Neural progenitor cell (in vitro differentiated cells): ENCODE measurements at places on chromosomes 2 and 18. TPM values are rescaled to one million over a fixed set of nuclear protein-coding genes. Genes with fewer than 3 reads are reported as not detected.

GRCh38 chr18:56542476-56542875 is 95.9 kb downstream of the TXNL1 start:
- DNase-seq: no peak

DNA sequence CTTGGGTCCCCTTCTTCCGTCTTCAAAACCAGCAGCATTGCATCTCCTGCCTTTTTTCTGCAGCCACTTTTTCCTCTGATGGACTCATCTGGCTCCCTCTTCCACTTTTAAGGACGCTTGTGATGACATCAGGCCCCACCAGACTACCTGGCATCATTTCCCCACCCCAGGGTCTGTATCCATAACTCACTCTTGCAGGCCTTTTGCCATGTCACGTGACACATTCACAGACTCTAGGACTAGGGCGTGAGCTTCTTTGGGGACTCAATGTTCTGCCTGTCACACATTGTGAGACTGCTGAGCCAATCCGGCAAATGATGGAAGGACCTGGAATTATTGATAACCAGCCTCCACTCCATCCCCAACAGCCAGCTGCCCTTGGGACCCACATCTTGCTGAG is 23.6 kb downstream of the NPPC start:
- no peak for DNase-seq

GRCh38 chr2:211944572-211944971 is 594.0 kb downstream of the ERBB4 start:
- no peak for DNase-seq

GRCh38 chr2:151260573-151261230 is 961 bp downstream of the RBM43 start:
- no peak for DNase-seq

GRCh38 chr2:70967189-70967588 is 11.2 kb upstream of the ANKRD53 start:
- DNase-seq: no peak

GRCh38 chr2:238459081-238459629 is 32.4 kb downstream of the ASB1 start:
- no peak for DNase-seq

DNA sequence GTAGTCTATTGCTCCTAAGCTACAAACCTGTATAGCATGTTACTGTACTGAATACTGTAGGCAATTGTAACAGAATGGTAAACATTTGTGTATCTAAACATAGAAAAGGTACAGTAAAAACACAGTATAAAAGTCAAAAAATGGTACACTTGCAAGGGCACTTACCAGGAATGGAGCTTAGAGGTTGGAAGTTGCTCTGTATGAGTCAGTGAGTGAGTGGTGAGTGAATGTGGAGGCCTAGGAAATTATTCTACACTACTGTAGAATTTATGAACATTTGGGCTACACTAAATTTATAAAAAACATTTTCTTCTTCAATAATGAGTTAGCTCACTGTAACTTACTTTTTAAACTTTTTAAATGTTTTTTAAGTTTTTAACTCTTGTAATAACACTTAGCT is 19.0 kb downstream of the NABP1 start:
- no peak for DNase-seq

GRCh38 chr2:165623783-165624469 is 154.4 kb downstream of the CSRNP3 start:
- no peak for DNase-seq

KATNAL2 gene
- total RNA-seq: 28.6 and 39.9 TPM in 2 replicates

FAM237A gene
- total RNA-seq: not detected in 2 replicates
